ENCODE measurements at places on chromosomes 7 and 10.

DNA sequence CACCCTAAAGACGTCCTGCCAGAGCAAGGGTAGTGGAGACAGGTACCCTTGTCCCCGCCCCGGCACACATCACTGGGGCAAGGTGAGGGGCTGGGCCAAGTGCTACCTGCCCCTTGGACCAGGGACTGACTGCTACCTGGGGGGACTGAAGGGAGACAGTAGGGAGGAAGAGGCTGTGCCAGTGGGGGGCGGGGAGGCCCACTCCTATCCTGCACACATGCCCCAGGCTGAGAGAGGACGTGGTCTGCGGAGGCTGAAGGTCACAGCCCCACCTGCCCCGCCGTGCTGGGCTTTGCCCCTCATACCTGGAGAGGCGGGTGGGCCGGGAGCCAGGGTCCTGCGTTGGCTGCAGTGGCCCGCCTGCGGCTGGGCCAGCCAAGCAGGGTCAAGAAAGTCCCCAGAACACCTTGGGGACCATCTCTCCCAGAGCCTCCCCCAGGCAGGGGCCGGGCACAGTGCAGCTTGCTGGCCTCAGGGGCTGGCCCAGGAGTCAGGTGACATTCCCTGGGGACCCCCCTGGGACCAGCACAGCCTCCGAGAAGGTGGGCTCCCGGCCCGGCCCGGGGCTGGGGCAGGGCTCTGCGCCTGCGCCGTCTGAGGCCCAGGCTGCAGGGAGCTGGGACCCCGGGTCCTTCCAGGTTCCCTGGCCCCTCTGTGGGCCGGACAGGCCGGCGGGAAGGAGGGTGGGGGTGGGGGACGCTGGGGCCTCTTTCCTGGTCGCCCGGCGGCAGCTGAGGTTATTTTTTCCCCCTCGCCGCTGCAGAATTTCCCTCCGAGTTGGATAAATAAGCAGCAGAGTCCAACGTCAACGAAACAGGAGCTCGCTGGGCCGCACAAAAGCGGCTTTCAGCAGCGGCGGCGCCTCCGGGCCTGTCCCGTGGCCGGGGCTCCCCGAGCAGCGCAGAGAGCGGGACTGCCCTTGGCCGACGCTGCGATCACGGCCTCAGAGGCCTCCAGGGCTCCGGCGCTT, 9.8 kb upstream of the FZD9 start:
- DNase-seq, result no peak

DNA sequence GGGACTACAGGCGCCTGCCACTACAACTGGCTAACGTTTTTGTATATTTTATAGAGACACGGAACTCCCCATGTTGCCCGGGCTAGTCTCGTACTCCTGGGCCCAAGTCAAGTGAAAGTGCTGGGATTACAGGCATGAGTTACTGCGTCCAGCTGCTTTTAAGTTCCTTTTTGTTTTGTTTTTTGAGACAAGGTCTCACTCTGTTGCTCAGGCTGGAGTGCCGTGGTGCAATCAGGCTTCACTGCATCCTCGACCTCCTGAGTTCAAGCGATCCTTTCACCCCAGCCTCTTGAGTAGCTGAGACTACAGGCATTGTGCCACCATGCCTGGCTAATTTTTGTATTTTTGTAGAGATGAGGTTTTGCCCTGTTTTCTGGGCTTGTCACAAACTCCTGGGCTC, 155.0 kb downstream of the GALNT17 start:
- no peak for DNase-seq

DNA sequence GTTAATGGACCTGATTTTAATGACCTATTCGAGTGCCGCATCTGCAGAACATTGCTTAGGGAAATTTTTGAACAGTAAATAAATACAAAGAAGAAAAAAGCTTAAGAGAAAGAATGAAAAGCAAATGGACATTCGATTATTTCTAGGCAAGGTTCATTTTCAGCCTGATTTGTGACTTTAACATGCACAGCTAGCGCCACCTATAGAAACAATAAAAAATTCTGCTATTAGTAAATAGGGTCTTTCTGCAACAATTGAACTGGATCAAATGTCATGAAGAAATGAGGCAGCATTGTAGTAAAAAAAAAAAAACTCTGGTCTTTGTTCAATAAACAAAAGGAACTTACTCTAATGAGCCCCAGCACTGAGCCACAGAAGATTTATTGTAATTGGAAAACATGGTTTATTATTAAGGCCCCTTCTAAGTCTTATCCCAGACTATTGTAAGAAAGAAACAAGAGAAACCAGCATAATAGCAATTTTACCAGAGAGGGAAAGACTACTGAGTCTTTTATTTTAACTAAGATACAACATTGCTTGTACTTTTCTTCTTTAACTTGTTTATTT, 41.4 kb upstream of the GHITM start:
- no peak for DNase-seq

GRCh38 chr10:31318382-31318853, 598 bp upstream of the ZEB1 start:
- DNase-seq, result peak; percentile 77

DNA sequence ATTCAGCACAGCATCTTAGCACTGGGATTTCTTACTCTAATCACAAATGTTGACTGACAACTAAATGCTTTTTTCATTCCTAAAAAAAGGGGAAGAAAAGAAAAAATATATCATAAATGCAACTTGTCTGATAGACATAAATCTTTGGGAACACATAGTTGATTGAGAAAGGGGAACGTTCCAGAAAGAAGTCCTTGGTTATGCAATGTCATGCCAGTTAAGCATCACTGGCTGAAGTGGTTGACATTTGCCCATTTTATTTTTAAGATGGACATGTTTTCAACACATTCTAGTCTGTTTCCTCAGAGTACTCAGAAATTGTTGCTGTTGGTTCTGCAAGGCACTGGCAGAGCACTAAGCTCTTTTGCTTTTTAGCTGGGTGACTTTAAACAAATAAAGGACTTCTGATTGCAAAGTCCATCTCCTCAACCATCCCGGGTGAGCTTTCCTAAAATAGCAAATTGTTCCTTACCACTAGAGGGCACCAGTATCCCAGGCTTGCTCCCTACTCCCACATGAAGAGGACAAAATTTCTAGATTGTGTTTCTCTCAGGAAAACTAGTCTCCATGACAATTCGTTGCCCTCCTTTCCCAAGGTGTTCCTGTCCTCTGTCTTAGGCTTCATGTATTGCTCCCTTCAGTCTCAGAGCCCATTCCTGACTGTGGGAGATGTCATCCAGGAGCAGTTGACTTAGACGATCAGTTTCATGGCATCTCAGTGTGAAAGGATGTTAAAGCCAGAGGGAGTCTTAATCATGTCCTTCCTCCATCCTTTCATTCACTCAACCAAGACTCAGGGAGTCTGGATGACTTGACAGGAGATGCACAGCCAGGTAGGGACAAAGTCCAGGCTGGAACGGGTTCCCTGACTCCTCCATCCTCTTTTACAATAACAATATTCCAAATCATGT, 23.9 kb downstream of the OPALIN start:
- no peak for DNase-seq

Measured in MG63 (cell line).